ENCODE measurements at places on chromosomes 3 and 15.

DNA sequence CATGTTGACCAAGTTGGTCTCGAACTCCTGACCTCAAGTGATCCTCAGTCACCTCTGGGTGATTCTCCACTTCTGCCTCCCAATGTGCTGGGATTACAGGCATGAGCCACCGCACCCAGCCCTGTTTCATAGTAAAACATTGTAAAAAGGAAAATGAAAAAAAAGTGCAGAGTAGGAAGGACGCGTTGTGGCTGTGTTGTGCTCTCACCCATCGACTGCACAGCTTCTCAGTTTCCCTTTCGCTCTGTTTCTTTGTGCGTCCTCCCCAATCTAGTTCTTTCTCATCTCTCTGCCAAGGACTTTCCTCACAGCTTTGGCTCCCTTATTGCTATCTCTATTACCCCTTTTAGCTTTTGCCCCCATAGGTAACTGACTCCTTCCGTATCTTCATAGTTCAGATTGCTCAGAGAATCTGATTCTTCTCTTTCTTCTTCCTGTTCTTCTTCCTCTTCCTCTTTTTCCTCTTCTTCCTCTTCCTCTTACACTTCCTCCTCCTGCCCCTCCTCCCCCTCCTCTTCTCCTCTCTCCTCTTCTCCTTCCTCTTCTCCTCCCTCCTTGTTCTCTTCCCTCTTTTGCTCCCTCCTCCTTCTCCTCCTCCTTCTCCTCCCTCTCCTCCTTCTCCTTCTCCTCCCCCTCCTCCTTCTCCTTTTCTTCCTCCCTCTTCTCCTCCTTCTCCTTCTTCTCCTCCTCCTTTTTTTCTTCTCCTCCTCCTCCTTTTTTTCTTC, 81.1 kb upstream of the VGLL4 start:
- no peak for DNase-seq

GRCh38 chr3:115275896-115276295, 128.8 kb upstream of the ZBTB20 start:
- DNase-seq, result peak; percentile 29

DNA sequence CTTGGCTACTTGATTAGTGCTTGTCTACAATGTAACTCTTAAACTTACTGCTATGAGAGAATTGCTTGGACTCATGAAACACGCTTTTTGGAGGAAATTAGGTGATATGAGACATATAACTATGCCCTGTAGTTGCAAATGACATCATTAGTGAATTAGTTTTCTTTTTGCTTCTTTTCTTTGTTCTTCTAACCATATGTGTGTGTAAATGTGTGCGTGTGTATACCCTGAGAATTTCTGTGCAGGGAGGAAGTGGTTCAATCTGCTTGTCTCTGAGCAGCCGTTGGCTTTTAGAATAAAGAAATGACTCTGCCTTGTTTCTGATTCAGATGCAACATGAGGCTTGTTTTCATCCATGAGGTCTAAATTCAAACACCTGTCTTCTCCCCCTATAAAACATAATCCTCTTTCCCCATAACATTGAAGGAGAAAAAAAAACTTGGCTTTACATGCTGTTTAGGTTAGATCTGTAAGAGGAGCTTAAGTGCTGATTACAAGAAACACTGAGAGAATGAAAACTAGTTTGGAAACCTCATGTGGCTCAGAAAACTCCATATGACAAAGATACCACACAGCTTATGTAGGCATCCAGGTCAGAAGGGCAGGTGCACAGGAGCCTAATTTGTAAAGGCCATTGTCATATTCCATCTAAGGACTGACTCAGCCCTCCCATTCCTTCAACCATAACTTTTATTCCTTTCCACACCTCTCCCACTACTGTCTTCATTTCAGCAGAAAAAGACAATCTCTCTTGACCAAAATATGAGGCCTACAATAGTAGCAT, 30.5 kb upstream of the BLM start:
- DNase-seq, result no peak

DNA sequence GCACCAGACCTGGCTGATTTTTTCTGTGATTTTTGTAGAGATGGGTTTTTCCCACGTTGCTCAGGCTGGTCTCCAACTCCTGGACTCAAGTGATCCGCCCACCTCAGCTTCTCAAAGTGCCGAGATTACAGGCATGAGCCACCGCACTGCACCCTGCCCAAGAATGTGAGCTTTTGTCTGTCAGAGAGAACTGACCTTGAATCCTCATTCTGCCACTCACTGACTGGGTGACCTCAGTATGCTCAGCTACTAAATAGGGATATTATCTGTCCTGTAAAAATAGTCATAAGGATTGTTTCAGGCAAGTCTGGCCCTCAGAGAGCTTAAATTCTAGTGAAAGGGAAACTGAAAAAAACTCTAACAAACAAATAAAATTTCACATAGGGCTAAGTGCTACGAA, 2.1 kb upstream of the RFT1 start:
- no peak for DNase-seq

- no peak for DNase-seq
Measured at GRCh38 chr15:63403254-63403945, 21.8 kb upstream of the CA12 start.

GRCh38 chr15:92909136-92909781, 9.1 kb downstream of the CHD2 start:
- no peak for DNase-seq

- no peak for DNase-seq
Measured at GRCh38 chr15:63440756-63441155, 59.1 kb upstream of the CA12 start.

DNA sequence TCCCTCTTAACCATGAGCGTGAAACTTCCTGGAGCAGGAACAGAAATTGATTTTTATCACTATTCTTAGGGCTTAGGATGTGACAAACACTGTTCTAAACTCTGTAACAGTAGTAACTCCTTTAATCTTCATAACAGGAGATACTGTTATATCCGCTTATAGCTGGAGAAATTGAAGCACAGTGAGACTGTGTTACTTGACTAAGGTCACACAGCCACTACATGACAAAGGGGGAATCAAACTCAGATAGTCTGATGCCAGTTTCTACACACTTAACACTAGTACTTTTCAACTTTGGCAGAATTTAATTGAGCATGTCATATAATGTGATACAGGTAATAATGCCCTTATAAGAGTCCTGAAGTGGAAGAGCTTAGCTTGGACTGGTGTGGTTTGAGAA, 800 bp upstream of the TARS3 start:
- DNase-seq, result no peak

GRCh38 chr3:14000556-14000955, 120.7 kb upstream of the WNT7A start:
- DNase-seq, result no peak

DNA sequence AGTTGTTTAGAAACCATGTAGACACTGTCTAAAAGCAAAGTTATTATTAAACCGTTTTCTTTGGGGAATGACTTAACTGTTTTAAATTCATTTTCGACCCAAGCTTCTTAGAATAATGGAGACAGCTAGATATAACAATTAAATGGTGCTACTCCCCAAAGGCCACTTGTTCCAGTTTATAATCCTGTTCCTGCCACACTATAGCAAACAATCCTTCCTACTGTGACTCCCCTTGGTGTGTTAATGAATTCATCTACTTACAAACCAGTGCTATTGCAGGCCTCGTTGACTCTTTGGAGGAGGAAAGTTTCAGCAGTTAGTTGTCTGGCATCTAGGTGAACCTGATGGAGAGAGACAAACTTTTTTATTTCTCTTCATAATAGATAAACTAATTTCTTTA, 25.2 kb upstream of the CLSTN2 start:
- DNase-seq, result no peak

DNA sequence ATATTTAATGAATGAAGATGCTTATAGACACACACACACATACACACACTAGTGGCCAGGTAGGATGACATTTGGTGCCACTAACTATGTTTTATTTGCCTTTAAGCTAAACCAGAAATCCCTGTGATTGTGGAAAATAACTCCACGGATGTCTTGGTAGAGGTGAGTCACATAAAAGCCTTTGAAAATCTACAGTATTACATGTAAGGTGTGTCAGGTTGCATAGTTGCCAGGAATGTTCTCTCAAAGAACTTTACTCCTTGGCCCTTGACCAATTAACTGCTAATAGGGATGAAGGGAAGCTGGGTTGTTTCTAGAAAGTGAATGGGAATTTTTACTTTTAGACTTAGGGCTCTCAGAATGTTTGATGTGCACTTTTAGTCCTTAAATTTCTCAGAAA, 9.9 kb downstream of the ZBED2 start:
- no peak for DNase-seq

DNA sequence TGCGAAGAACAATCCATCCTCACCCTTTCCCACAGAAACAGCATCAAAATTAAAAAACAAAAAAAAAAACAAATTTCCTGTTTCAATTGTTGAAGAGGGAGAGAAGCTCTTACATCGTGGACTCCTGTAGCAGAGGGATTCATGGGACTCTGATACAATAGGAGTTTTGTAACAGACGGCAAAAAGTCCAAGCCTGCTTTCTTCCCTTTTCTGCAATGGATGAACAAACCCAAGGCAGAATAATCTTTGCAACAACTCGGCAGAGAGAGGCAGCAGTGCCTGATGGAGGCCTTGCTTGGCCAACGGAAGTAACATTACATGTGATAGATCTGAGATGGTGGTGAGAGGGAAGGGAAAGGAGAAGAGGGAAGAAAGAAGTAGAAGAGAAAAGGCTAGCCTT, 26.9 kb downstream of the CCR4 start:
- no peak for DNase-seq

GRCh38 chr3:185586686-185587039, 568 bp downstream of the SENP2 start:
- DNase-seq, result no peak

DNA sequence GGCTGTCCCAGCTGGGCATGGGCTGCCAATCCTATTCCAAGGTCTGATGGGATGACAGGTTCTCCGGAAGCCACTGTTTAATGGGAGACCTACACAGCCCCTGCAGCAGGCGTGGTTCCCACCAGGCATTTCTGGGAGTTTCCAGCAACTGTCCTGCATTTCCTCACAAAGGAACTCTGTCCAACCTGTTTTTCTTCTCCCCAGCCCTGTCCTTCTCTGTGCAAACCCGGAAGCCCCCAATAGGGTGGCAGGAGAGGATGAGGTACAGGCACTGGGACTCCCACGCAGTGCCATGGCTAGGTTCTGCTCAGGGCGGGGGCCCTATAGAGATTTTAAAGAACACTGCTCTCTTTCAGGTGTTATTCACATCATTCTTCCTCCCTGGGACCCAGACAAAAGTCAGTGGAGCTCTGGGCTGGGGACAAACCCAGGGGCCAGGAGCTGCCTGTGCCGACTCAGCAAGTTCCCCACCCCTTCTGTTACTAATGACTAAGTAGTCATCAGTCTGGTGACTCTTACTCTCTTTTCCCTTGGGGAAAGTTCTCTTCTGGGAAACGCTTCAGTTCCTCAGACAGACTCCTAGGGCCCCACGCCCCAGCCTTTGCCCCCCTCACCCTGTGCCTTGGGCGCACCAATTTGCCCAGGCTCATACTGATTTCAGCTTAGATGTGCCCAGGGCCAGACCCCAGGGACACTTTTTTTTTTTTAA, 97.7 kb downstream of the CD47 start:
- DNase-seq, result no peak

DNA sequence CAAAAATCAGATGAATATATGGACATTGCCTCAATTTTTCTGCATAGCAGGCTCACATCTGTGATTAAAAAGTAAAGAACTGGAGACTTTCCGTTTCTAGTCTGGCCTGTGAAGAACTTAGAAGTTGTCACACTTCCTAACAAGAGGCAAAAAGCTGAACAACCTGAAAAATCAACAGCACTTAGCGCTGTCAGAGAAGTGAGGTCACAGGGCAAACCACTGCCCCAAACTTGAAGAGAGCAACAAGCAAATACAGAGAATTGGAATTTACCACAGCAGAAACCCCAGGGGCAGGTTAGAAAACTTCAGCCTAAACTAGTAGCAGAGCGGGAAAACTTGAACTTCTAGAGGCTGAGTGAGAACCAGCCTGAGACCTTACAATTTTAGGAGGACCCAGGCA, 38.9 kb downstream of the CCDC54 start:
- DNase-seq, result no peak

DNA sequence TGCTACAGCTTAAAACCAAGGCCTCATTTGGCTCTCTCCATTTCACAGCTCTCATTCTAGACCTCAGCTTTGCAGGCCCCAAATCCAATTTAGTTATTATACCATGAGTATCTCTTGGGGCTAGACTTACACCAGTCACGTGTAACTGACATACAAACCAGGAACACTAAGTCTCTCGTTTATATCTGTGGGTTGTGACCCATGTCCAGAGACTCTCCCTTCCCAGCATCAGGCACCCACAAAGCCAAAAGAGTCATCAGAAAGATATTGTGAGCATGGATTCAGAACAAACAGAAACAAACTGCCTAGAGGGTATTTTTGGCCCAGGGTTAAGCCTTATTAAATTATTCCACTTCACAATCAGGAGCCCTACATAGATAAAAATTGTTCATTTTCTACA, 5.6 kb upstream of the CCDC13 start:
- no peak for DNase-seq

DNA sequence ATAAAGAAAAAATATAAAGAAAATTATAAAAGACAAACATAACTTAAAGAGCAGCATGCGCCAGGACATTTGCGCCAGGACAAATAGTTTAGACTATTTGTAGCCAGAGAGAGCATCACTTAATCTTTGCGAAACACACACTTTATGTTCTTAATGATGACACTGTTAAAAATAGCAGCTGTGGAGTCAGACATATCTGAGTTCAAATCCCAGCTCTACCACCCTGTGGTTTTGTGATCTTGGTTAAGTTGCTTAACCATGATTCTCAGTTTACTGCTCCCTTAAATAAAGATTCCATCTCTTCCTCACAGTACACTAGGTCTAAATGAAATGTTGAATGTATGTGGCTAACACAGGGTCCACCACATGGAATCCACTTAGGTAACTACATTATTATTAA, 31.4 kb downstream of the KCNMB2 start:
- no peak for DNase-seq

GRCh38 chr3:54086652-54087405, 35.5 kb upstream of the CACNA2D3 start:
- no peak for DNase-seq

GRCh38 chr3:183790700-183791099, 34.7 kb downstream of the MAP6D1 start:
- DNase-seq, result no peak

DNA sequence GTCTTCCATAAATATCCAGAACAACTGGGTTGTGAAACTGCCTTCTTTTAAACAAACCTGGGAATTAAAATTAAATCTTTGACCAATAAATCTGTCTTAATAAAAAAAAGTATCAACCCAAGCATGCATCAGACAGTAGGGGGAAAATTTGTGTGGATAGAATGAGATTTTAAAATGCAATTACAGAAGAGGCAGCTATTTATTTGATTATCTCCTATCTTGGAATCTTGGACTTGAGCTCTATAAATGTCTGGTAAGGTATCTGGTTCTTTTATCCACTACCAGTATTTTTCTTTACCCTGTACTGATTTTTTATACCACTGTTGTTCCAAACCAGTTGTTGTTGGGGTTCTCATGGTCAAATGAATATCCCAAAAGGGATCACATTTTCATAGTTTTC, 157.6 kb upstream of the VEPH1 start:
- no peak for DNase-seq

DNA sequence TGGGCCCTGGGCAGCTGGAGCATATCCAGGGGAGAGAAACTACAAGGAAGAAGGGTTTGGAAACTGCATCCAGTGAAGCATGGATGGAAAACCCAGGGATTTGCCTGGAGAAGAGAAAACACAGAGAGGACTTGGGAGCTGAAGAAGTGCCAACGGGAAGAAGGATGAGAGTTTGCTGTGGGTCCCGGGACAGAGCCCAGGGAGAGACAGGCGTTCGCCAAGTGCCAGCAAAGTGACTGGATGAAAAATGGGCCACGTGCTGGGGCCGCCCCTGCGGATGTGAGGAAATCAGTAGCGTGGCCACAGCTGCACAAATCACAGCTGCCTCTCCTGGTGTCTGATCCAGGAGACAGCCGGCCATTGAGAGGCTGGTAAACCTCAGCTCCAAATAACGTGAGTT, 70.4 kb downstream of the HES1 start:
- no peak for DNase-seq

Measured in GM04504 (cell line).